ENCODE measurements at places on chromosomes 3 and 15. TPM values are rescaled to one million over a fixed set of nuclear protein-coding genes. Genes with fewer than 3 reads are reported as not detected.

ZDHHC19 gene
- polyA plus RNA-seq: not detected

EFHB gene
- 1.4 TPM for polyA plus RNA-seq

CP gene
- 12.7 TPM for polyA plus RNA-seq

FSIP1 gene
- 0.27 TPM for polyA plus RNA-seq

PRKCD gene
- polyA plus RNA-seq: 23.8 TPM

- no peak for DNase-seq
These were observed 293.5 kb upstream of the SOX2 start for GRCh38 chr3:181418233-181418632.

DNA sequence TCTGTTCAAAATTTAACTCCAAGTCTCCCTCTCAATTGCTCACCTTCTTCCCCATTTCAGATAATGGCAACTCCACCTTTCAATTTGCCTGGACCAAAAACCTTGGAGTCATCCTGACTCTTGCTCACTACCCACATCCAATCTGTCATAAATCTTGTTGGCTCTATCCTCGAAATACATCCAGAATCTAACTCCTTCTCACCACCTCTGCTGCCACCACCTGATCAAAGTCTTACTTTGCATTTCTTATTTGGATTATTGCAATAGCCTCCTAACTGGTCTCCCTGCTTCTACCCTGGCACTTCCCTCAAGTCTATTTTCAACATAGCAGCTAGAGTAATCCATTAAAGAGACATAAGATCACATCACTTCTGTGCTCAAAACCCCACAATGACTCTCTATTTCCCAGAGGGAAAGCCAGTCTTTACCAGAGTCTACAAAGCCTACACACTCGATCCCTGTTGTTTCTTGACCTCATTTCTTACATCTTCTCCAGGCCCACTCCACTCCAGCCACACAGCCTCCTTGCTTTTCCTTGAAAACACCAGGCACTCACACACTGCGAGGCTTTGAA is 86.6 kb downstream of the GPR156 start:
- no peak for DNase-seq

GRCh38 chr3:21718943-21719591 is 31.9 kb downstream of the ZNF385D start:
- no peak for DNase-seq

GRCh38 chr3:134392336-134392983 is 18.2 kb upstream of the AMOTL2 start:
- DNase-seq: no peak

DNA sequence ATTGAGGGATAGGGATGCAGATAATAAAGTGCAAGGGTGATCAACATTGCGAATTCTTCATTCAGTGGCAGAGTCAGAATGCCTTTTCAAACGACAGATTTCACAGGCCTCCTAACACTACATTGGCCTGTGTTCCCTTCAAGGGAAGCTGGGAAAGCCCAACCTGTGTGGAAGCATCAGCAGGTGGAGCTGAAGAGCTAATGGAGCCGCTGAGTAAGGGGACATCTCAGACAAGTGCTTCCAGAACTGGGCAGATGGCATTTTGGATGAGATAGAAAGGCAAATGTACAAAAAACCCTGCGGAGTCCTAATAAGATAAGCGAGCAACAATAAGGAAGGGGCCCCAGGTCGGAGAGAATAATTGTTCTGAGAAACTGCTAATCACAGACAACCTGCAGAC is 8.5 kb upstream of the SLC24A5 start:
- no peak for DNase-seq
